ENCODE measurements at places on chromosomes 2 and 18.

- DNase-seq: no peak
Measured at GRCh38 chr2:29189052-29189451, 73.8 kb downstream of the CLIP4 start.

GRCh38 chr2:142142595-142142994, 11.8 kb upstream of the LRP1B start:
- DNase-seq: no peak

- no peak for DNase-seq
Measured at GRCh38 chr18:34709750-34710441, at the start of gene DTNA. DTNA (plus strand) TSS chr18:34710298; CDS start chr18:34755977, 45,679 bp downstream.

DNA sequence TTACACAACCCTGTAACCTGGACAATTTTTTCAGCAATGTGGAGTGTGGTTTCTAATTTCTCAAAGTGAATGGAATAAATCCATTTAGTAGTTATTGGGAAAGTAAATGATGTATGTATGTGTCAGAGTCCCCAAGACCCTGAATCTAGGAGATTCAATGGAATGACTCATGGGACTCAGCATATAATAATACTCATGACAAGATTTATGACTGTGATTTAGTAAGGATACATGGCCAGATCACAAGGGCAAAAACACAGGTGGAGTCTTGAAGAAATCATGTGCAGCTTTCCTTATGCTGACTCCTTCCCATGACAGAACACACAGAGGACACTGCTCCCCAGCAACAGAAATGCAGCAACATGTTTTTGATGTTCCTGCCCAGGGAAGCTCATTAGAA, 1877.7 kb upstream of the LRRTM1 start:
- no peak for DNase-seq
